ENCODE measurements at places on chromosomes 4 and X.
A peak's percentile ranks its signal among the peaks of the same experiment; 100 is the strongest.

DNA sequence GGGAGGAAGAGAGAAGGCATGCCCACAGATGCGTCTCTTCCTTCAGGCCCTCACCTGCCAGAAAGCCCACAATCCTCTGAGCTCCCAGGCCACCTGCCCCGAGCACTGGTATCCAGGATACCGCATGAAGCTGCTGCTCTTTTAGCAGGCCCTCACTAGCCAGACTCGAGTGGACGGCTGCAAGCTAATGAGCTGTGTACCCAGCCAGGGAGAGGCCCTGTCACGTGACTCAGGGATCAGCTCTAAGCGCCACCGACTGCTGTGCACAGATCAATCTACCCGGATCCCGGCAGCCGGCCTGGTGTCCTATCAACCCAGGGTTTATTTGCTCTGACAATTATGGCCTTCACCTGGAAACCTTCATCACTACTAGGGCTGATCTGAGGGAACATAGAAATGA is 39.0 kb downstream of the BCOR start:
- no peak for DNase-seq

- DNase-seq, result no peak
Observed at GRCh38 chr4:38562751-38563198, 101.2 kb upstream of the KLF3 start.

DNA sequence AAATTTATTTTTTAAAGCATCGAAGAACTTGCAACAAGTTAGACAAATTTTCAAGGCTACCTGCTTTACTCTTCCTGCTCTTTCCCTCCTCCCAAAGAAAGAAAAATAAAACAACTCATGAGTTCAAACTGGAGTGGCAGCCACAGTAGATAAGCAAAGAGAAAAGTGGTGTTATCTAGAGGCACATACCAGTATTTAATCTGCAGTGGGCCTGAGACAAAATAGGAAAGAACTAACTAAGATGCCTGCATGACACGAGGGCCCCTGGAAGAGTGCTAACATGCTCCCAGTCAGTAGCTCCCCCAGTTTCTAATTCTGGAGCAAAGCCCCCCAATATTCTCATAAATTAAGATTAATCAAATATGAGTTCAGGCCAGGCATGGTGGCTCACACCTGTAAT is 7.9 kb downstream of the ARL9 start:
- no peak for DNase-seq

DNA sequence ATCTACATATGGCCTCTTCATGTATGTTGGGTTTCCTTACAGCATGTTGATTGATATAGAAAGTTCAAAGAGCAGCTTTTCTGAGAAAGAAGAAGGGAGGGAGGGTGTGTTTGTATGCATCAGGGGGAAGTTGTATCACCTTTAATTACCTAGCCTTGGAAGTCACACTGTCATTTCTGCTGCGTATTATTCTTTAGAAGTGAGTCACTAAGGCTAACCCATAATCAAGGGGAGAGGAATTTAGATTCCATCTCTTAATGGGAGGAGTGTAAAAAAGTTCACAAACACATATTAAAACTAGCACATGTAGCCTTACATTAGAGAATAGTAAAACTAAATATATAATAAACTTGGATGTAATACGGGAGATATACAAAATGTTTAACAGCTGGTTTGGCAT is 86.5 kb upstream of the CBLL2 start:
- DNase-seq, result no peak

GRCh38 chr4:165177725-165178666 is 29.4 kb upstream of the KLHL2 start:
- no peak for DNase-seq

- no peak for DNase-seq
Observed at GRCh38 chr4:68864438-68865187, 48.8 kb downstream of the UGT2B10 start.

GRCh38 chrX:21374994-21375707 is 933 bp downstream of the CNKSR2 start:
- DNase-seq, result no peak

- no peak for DNase-seq
Observed at GRCh38 chr4:55864577-55865223, 11.3 kb downstream of the EXOC1 start.

DNA sequence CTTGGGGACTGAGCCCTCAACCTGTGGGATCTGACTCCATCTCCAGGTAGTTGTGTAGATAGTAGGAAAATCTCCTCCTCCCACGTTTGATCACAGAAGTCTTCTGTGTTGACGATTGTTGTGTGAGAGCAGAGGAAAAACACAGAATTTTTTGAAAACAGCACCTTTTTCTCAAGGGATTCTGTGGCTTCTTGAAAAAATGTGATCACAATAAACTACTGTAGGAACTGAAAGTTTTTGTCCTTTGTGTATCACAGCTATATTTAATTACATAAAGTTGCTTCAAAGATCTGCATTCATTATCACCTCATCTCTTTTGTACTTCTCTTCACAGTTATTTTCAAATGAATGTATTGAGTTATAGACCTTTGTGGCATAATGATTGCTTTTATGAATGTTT is 85.1 kb downstream of the AFF1 start:
- no peak for DNase-seq

DNA sequence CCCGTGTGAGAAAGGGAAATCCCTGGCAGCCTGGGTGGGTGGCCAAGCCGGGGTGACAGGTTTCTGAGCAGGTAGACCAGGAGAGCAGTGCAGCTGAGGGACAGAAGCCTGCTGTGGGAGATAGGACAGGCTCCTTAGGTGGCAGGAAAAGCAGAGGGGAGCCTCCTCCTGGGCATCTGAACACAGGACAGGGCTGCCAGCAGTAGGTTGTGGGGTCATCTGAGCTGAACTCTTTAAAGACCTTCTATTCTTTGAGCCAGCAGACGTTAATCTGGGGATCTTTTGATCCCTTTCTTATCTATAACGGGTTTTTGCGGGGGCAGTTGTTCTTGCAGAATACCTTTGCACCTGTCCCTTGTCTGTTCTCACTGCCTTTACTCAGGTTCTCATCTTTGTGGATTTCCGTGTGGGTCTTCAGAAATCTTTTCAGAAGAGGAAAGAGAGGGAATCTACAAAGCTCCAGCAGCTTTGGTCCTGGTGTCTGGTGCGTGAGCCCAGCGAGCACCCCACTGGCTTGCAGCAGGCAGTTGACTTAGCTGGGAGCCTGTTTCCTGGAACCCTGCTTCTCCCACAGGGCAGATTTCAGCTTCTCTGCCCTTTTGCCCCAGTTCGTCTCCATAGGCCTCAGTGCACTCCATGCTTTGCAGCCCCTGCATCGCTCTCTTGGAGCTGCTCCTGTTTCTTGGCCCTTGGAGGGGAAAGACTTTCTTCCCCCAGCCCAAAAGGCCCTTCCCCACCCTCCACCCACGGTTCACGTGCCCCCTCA is 35.8 kb upstream of the TADA2B start:
- no peak for DNase-seq

- peak; percentile 85 for DNase-seq
Observed at GRCh38 chr4:123547216-123548165, 150.9 kb downstream of the SPRY1 start.

GRCh38 chr4:184890499-184890898 is 64.7 kb upstream of the ACSL1 start:
- no peak for DNase-seq

GRCh38 chrX:2694914-2695267 is 3.8 kb downstream of the CD99 start:
- no peak for DNase-seq

DNA sequence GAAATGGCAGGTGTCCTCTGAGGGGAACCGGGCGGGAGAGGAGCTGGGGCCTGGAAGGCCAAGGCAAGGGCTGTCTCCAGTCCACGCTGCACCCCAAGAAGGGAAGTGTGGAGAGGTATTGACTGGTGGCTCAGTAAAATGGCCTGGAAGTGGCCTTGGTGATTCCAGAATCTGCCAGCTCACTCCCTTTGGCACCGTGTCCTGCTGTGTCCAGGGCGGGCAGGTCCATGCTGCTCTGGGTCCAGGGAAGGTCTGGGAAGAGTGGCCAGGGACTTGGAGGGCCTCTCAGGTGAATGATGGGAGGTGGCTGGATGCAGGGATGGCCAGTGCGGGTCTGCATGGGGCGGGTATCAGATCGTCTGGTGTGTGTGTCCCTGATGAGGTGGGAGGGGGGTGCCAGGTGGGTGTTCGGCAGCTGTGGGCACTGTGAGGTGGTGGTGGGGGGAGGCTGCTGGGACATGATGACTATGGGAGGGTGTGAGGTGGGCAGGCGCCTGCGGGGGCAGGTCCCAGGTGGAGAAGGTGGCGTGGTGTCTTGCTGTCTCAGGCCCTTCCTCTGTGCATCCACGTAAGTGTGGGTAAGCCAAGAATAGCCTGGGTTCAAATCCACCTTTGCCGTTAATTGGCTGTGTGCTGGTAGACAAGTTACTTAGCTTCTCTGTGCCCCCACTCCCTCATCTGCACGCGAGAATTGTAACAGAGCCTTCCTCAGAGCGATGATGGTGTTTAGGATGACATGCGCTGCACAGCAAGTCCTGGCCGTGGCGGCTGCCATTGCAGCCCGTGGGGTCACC is 17.7 kb downstream of the RGS12 start:
- DNase-seq, result no peak

DNA sequence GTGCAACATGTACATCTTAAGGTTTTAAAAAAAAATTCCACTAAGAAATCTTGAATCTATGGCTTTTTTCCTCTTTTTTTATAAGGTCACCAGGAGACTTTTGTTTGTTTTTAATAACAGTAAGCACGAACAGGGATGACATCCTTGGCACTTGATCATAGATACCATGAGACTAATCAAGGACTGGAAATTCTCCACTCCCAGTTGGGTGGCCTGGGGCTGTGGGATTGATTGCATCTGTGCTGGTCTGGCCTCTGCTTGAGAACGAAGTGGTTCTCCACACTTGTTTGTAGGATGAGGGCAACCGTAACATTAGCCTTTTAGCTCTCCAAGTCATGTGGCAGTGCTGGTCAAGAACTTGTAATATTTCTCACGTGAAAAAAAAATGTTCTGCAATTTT is 35.4 kb downstream of the SNX25 start:
- DNase-seq, result no peak
